ENCODE measurements at places on chromosomes 11 and 22.
A peak's percentile ranks its signal among the peaks of the same experiment; 100 is the strongest.

GRCh38 chr11:42768576-42768975, 543.2 kb upstream of the API5 start:
- DNase-seq, result no peak

- DNase-seq, result no peak
These were observed 47.1 kb downstream of the EHF start for GRCh38 chr11:34667810-34668582.

DNA sequence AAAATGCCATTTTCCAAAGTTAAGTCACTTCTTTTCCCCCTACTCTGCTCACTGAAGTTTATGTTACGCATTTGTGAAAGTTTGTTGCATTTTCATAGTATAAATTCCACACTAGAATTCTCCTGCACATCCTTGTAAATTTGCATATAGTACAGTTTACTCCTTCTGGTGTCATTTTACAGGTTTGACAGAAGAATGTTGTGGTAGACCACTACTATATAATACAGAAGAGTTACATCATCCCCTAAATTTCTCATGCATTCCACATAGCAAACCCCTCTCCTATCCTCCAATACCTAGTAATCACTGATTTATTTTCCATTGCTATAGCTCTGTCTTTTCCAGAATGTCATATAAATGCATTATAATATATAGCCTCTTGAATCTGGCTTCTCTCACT, 64.5 kb downstream of the CCDC73 start:
- DNase-seq, result no peak

DNA sequence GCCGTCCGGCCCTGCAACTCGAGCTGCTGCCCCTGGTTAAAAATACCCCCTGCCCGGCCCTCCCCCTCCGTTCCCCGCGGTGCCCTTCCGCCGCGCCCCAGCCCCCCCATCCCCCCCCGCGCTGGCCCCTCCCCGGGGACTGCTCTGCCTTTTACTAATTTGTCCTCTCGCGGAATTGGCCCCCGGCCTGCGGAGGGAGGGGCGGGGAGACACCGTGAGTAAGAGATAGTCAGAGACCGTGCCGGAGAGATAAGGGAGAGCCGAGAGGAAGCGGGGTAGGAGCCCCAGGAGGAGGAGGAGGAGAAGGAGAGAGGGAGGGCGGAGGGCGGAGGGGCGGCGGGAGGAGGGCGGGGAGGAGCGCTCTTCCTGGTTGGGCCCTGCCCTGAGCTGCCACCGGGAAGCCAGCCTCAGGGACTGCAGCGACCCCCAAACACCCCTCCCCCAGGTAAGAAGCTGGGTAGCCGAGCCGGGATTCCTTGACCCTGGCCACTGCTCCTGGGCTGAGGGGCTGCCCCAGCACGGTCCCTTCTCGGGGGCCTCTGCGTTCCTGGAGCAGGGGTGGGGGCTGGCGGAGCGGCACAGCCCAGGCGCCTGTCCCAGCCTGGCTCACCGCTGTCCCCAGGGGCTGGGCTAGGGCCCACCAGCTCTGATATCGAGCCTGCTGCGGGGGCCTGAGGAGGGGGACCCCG, at the start of gene CAPN1:
Gene CAPN1, plus strand, starts transcription at position 360 of the 689 bp plus-strand sequence. CDS start 774 bp downstream, outside the sequence.
- DNase-seq, result peak; percentile 57

- DNase-seq, result no peak
These were observed 7.6 kb upstream of the JHY start for GRCh38 chr11:122874991-122875390.

DNA sequence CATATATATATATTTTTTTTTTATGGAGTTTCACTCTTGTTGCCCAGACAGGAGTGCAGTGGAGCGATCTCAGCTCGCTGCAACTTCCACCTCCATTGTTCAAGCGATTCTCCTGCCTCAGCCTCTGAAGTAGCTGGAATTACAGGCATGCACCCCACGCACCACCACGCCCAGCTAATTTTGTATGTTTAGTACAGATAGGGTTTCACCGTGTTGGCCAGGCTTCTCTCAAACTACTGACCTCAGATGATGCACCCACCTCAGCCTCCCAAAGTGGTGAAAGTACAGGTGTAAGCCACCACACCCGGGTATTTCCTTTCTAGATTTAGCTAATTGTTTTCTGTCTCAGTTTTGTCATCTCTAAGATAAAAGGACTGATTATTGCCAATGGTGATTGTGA, 821.1 kb downstream of the CNTN5 start:
- no peak for DNase-seq

DNA sequence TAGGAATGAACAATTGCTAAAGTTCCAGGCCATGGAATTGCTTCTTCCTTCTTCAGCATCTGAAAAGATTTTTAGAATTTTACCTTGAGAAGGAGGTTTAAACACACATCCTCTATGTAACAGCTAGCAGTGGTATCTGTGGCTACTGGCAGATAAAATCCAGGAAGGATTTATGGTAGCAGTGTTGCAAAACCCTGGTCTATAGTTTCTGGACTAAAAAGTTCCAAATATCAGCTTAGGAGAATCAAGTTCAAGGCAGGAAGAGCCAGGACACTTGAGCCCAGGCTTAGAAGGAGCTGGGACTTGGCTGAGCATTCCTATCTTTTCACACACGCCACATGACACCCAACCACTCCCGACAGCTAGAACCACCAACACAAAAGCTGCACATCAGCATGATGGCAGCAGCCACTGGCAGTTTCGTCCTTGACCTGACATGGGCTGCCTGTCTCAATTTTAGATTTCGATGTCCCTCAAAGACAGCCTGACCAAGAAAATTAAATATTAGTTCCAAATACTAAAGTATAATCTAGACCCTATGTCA, 14.1 kb downstream of the LARGE2 start:
- DNase-seq, result no peak

DNA sequence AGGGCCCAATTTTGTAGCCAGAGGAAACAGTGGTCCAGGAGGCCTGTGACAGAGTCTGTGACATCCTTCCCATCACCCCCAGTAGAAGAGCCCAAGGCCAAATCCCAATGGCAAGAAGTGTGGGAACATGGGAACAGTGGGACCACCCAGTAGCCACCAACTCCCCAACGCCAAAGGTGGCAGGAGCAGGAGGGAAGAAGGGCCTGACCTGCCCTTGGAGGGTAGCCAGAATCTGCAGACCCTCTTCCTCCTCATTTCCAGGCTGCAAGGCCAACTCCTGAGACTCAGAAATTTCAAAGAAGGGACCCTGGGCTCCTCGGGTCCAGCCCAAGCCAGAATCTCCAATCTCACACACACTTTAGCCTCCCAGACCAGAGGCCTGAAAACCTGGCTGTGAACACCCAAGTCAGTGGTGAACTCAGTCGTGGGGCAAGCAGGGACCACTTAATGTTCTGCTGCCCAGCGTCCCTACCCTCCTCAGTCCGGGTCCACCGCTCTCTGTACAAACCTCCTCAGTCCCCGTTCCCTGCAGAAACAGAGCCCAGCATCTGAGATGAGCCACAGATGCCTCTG, 6.2 kb downstream of the RAB3IL1 start:
- DNase-seq, result no peak

DNA sequence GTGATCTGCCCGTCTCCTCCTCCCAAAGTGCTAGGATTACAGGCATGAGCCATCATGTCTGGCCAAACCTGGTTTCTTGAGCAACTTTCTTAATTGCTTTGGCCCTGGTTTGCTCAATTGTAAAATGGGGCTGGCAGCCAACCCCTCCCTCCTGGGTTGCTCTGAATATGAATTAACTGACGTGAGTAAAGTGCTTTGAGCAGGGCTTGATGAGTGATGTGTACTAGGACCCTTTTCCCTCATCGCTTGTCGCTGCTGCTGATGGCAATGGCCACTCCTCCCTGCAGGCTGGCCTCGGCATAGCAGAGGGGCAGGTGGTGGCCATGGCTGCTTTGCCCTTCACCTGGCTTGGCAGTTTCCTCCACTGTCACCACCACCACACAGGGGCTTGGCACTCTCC, 41.5 kb downstream of the RNF141 start:
- DNase-seq, result no peak

DNA sequence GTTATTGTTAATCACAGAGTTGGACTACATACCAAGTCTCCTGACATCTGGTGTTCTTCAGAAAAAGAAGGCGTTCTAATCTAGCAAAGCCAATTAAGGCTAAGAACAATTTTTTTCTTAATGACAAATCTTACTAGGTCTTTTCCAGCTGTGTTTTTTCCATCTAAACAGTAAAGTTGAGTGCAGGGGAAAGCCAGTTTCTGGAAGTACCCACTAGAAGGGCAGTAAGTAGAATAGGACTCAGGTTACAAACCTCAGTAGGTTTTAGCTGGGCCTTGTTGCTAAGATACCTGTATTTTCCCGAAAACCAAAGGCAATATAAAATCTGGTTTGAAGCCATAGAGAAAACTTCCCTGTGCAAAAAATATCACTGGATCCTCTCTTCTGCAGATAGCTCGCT, 351.9 kb downstream of the ETS1 start:
- no peak for DNase-seq

- DNase-seq, result peak; percentile 50
These were observed at the start of gene LMO1 for GRCh38 chr11:8263769-8264410. Gene LMO1, minus strand, starts transcription at chr11:8263878. Its CDS starts 516 bp downstream, at chr11:8263362.

DNA sequence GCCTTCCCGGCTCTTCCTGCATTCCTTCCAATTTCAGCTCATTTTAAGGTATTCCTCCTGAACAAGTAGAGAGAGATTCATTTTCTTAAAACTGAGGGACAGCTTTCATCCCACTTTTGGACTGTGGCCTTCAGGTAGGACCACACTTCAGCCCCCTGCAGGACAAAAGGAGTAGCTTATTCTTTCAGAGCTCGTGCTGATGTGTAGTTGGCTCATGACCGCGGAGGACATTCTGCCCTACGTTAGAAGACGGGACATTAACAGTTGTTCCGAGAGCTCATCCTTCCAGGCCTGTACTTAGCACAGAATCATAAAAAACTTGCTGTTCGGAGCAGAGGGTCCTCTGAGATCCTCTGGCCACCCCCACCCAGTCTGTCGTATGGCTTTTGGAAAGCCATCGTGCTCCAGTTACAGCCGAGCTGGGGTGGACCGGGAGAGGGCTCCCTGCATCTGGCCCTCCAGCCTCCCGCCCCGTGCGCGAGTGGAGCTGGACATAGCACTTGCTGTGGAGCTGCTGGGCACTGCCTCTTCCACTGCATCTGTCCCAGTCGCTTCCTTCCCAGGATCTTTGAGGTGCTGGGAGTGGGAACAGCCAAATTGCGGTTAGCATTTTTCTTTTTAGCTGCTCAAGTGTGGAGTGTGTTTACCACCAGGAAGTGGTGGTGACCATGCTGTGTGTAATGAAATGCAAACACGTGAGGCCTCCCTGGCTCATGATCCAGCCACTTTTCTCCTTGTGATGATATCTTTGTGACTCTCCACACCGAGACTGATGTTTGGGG, 250.3 kb downstream of the TBC1D22A start:
- no peak for DNase-seq

DNA sequence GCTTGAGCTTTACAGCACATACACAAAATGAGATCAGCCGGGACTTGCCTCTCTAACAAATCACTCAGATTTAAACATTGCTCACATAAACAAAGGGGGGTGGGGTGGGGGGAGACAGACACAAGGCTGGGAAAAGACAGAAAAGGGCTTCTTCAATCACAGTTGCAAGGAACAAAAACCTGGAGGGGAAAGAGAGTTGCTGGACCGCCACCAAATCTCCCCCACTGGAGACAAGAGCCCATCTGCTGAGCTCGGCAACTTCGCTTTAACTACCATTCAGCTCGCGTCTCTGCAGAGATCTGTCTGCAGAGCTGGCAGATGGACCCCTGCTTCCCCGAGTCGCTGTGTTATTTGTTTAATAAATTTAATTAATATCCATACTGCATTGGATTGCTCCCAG, 165.0 kb downstream of the RCN1 start:
- DNase-seq, result no peak

- peak; percentile 46 for DNase-seq
These were observed 12.5 kb upstream of the MB start for GRCh38 chr22:35629406-35630216.

- no peak for DNase-seq
These were observed 42.6 kb downstream of the BUD13 start for GRCh38 chr11:116730241-116730561.

GRCh38 chr11:30852091-30852490, 265.9 kb upstream of the MPPED2 start:
- no peak for DNase-seq

DNA sequence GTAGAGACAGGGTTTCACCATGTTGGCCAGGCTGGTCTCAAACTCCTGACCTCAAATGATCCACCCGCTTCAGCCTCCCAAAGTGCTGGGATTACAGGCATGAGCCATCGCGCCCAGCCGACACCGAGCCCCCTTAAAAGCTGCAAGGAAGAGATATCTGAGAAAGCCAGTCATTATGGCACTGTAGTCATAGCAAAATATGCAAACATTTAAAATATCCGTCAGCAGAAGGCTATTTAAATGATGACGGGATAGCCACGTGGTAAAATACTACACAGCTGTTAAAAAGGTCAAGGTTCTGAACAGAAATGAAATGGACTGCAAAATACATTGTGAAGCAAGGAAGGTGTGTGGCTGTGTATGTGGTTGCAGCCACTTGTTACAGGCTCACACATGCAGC, 6.4 kb upstream of the CCDC88B start:
- no peak for DNase-seq

DNA sequence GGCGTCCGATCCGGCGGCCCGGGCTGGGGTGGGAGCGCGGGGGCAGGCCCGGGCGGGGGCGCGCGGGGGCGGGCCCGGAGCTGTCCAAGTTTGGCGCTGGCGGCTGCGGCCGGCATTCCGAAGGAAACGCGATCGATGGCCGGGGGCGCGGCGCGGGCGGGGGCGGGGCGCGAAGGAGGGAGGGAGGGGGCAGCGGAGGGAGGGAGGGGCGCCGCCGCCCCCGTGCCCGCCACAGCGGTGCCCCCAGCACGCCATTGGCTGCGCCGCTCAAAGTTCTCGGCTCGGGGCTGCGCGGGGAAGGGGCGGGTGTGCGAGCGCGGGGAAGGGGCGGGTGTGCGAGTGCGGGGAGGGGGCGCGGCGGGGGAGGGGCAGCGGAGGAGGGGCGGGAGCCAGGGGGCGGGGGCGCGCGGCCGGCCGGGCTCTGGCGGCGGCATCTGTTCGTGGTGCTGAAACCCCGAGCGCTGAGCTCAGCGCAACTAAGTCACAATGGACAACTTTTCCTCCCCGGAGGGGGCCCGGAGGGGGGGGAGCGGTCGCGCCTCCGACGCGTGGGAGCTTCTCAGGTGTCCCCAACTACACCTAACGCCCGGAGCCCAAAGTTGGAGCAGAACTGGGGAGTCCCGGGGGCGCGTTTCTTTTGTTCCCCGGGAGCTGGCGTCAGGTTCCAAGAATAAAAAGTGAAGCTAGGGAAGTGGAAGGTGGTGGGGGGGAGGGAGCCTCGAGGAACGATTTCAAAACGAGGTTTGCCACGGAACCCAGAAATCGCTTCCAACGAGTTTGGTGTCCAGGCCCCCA, 2.2 kb downstream of the PHF21B start:
- DNase-seq, result no peak

GRCh38 chr22:24819911-24820461, 14.0 kb downstream of the SGSM1 start:
- no peak for DNase-seq

- no peak for DNase-seq
These were observed 821.1 kb upstream of the ARHGAP42 start for GRCh38 chr11:99865951-99866350.

- DNase-seq, result no peak
These were observed 9.3 kb upstream of the CEP295 start for GRCh38 chr11:93652161-93652597.

DNA sequence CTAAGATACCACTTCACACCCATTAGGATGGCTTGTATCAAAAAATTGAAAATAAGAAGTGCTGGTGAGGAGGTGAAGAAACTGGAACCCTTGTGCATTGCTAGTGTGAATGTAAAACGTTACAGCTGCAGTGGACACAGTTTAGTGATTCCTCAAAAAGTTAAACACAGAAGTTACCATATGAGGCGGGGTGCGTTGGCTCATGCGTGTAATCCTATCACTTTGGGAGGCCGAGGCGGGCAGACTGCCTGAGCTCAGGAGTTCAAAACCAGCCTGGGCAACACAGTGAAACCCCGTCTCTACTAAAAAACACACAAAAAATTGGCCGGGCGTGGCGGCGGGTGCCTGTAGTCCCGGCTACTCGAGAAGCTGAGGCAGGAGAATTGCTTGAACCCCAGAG, 43.5 kb downstream of the SGSM3 start:
- DNase-seq, result no peak

All from stimulated activated CD4-positive, alpha-beta T cell treated with anti-CD3 and anti-CD28 coated beads, Interleukin-12 subunit alpha, Interleukin-12 subunit beta, amount 100 ng/mL, for 24 hours (primary cell).